ENCODE measurements at places on chromosomes 1 and 21. TPM values are rescaled to one million over a fixed set of nuclear protein-coding genes. Genes with fewer than 3 reads are reported as not detected.

The TRIM45 gene
- 0.17 TPM for total RNA-seq

The PAPPA2 gene
- 0.37 TPM for total RNA-seq

The IL10 gene
- not detected for total RNA-seq

The RPE65 gene
- total RNA-seq = not detected

The FOXD2 gene
- 0.12 TPM for total RNA-seq

The PTAFR gene
- total RNA-seq = 0.05 TPM

The DNAJC28 gene
- 0.17 TPM for total RNA-seq

The VCAM1 gene
- total RNA-seq = not detected
